ENCODE measurements at places on chromosomes 1 and 21.

DNA sequence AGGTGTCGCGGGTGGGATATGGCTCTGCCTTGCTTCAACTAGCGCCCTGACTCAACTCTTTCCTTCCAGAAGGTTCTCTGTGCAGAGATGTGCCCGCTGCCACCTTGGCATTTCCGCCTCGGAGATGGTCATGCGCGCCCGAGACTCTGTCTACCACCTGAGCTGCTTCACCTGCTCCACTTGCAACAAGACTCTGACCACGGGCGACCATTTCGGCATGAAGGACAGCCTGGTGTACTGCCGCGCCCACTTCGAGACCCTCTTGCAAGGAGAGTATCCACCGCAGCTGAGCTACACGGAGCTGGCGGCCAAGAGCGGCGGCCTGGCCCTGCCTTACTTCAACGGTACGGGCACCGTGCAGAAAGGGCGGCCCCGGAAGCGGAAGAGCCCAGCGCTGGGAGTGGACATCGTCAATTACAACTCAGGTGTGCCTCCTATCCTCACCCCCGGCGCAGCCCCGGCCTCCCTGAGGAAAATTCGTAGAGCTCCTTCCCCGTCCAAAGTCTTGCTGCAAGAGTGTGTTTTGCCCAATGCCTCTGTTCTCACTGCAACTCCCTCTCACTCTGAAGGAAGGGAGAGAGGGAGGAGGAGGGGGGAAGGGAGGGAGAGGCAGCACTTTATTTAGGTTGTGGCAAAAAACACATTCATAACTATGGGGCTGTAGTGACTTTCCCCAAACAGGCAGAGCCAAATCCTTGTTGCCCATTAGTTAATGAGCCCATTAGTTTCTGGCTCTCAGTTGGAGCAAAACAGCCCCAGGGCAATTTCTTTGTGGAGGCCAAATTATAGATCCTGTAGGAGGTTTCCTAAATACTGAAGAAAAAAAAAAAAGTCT is 4.3 kb downstream of the LHX9 start:
- DNase-seq = no peak

- DNase-seq = no peak
These were observed 28.0 kb upstream of the RNF2 start for GRCh38 chr1:185017338-185017737.

DNA sequence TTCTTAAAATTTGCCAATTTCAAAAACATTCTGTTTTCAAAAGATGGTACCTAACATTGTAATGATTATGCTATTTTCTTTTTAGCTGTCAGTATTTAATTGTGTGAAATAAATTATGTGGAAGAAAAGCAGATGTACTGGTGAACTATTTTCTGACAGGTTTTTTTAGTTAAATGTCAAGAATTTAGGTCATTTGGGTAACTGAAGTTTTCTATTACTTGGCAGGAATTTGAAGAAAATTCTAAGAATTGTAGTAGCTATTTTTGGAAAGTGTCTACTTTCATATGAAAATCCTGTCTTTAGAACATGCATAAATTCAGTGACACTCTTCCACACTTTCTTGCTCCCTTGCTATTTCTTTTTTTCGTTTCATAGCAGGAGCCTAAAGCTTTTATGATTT is 28.5 kb upstream of the PTPRC start:
- no peak for DNase-seq

- no peak for DNase-seq
These were observed 215.1 kb downstream of the PTPRU start for GRCh38 chr1:29451368-29451892.

- no peak for DNase-seq
These were observed 2.8 kb downstream of the VPS72 start for GRCh38 chr1:151187205-151187604.

DNA sequence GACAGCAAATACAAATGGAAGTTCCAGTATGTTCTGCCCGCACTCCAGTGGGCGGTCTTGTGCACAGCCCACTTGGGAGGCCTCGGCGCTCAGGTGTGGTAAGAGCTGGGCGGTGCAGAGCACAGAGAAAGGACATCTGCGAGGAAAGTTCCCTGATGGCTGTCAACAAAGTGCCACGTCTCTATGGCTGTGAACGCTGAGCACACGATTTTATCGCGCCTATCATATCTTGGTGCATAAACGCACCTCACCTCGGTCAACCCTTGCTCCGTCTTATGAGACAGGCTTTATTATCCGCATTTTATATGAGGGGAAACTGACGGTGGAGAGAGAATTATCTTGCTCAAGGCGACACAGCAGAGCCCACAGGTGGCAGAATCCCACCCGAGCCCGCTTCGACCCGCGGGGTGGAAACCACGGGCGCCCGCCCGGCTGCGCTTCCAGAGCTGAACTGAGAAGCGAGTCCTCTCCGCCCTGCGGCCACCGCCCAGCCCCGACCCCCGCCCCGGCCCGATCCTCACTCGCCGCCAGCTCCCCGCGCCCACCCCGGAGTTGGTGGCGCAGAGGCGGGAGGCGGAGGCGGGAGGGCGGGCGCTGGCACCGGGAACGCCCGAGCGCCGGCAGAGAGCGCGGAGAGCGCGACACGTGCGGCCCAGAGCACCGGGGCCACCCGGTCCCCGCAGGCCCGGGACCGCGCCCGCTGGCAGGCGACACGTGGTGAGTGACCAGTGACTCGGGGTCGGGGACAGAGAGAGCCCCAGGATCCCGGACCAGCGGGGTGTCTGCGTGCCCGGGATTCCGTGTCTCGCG is at the start of gene IL12RB2:
Gene IL12RB2, plus strand, starts transcription at position 623 of the 810 bp plus-strand sequence. CDS start 12,496 bp downstream, outside the sequence.
- no peak for DNase-seq

GRCh38 chr1:56377431-56377830 is 201.9 kb downstream of the PLPP3 start:
- no peak for DNase-seq

GRCh38 chr1:236870721-236871120 is 75.6 kb downstream of the MTR start:
- DNase-seq = no peak

DNA sequence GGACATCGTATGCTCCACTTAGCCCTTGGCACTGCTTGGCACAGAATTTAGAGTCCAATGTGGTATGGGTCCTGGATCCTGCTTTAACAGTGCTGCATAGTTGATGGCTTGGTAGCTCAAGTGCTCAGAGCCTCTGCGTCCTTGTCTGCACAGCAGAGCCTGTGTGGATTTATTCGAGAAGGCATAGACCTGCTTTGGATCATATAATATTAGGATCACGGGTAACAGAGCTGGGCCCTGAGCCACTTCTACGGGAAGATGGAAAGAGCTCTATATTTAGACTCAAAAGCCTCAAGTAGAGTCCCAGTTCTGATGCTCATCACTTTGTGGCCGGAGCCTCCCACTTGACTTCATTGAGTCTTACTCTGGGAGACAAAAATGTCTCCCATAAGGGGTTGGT is 164.4 kb upstream of the EDN2 start:
- no peak for DNase-seq
